Hematopoietic multipotent progenitor cell treated with erythropoietin and hydrocortisone succinate and interleukin-3 and kit ligand, for 8 days (in vitro differentiated cells): ENCODE measurements at places on chromosomes 7 and 10.

DNA sequence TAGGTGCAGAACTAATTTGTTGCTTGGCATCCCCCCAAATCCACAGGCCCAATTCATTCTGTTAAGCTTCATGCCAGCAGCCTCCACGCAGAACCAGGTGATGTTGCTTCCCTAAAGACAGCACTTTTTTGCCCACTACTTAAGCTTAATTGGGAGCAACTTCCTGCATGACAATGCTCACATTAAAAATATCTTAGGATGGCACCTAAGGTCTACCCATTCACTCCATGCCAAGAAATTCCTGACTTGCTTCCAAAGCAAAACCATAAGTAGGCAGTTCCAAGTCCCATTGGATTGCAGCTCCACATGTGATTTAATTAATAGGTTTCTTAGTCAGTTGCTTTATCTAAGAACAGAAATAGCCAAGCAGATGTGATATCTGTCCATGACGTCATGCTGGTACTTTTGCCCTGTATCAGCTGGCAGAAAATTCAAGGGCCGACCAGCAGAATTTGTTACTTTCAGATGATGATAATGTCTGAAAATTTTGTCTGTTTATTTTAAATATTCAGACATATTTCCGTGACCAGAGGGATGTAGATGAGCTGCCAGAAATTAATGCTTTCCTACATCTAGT lies 325.5 kb downstream of the LHFPL3 start:
- DNase-seq = no peak

DNA sequence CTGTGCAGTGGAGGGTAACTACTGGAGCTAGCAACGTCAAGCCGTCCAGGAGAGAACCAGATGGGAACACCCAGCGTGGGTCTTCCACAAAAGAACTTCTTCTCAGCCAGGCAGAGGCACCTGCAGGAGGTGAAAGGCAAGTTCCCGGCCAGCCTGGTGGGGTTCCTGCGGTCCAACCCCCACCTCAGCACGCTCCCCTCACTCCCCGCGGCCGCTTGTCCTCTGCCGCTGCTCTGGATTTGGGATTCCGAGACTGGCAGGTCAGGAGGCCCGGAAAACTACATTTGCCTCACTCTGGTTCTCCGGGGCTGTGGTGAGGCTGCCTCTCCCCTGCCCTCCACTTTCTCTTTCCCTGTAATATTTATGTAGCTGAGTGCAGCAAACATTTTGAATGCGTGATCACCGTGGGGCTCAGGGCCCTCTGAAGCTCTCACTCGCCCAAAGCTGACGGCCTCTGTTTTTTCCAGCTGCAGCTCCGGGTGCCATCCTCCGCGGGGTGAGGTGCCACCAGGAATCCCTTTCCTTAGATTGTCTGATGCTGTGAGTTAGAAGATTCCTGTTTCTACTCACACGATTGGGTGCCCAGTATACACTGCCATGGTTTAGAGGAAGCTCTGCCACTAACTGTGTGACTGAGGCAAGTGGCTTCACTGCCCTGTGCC lies 366.9 kb downstream of the DNAJB6 start:
- DNase-seq = no peak

DNA sequence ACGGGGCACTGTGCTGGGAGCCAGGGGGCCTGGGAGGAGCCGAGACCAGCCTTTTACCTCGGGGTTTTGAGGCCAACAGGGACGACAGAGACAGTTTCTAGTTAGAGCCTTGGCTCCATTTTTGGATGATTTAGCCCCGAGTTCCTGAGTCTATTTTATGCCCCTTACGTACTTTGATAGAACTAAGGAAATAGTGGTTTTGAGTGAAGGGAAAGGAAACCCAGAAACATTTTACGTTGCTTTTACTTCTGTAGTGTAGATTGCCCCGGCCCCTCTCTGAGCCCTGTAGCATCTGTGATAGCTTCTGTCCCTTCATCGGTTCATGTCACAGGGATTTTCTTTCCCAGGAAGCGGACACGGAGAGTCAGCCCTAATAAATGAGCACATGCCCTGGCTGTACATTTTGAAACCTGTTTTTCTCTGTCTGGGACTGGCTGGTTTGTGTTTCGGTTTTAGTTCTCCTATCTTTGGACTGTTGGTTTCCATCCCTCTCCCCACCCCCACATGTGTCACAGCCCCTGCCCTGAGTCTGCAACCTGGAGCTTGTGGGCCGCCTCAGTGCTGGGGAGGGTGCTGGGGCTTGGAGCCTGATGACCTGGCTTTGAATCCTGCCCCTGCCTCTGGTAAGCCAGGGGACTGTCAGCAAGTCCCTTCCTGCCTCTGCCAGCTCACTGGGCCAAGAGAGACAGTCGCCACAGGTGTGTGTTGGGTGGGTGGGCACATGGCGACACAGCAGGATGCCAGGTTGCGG lies 6.9 kb upstream of the ORAI2 start:
- peak; percentile 44 for DNase-seq

DNA sequence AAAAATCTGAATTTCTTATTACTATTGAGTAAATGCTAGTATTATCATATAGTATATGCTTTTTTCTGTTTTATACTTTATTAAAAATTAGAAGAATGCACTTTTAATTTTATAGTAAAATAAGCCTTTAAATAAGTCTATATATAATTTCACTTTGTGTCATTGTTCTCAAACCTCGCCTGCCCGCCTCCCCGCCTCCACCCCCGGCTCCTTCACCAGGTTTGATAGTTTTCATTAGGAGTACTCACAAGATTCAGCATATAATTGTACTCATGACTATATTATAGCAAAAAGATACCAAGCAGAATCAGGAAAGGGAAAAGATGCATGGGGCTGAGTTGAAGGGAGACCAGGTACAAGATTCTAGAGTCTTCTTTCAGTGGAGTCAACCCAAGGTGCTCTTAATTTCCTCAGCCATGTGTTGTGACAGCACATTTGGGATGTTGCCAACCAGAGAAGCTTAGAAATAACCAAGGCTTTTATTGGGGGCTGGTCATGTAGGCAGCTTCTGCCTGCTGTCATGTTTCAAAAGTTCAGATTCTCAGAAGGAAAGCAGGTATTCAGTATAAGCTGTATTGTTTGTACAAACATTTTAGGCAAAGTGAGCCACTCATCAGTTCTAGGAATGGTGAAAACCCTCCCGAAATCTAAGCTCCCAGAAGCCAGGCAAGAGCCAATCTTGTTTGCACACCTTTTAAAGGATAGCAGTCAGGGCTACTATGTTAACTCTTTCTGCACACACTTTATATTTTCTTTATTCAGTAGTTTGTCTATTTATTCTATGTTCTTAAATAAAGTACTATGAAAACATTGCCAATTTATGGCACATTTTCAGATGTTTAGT lies 12.3 kb downstream of the NHLRC2 start:
- peak; percentile 49 for DNase-seq
